ENCODE measurements at places on chromosomes 2 and 18. TPM values are rescaled to one million over a fixed set of nuclear protein-coding genes. Genes with fewer than 3 reads are reported as not detected.

- no peak for DNase-seq
Measured at GRCh38 chr2:152298754-152299153, 36.2 kb upstream of the FMNL2 start.

DNA sequence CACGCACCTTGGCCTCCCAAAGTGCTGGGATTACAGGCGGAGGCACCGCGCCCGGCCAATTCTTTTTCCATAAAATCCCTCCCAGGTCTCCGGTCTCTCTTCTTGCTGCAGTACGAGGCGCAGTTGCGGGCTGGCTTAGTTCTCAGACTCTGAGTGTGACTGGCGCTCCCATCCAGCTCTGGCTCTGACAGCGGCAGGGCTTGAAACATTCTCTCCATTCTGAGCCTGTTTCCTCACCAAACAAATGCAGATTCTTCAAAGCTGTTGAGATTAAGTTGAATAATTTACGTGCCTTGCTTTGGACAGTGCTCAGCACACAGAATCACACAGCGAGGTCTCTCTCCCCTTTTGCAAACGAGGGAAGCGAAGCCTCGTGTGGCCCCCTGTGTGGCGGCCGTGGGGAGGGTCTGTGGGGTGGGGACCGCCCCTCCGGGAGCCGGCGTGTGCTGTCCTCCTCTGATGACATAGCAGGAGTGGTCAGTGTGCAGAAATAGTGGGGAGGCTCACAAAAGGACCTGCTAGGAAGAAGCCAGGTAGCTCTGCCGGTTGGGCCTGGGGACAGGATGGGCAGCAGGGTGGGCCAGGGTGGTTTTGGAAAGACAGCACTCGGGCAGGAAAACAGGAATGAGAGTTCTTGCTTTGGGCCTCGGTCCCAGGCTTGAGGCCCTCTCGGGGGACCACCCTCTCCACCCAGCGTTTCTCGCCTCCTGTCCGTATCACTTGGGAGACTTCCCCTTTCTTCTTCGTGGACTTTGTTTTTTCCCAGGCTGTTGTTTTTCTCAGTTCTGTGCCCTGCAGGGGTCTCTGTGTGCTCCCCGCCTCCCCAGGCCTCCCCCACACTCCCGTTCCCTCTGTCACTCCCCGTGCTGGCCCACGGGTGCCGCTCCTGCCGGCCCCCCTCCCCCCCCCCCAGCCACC is 75.0 kb downstream of the KCNG2 start:
- no peak for DNase-seq

Gene WNT6
- not detected for polyA plus RNA-seq

GRCh38 chr18:50399582-50399981 is 24.7 kb downstream of the SKA1 start:
- DNase-seq = no peak

DNA sequence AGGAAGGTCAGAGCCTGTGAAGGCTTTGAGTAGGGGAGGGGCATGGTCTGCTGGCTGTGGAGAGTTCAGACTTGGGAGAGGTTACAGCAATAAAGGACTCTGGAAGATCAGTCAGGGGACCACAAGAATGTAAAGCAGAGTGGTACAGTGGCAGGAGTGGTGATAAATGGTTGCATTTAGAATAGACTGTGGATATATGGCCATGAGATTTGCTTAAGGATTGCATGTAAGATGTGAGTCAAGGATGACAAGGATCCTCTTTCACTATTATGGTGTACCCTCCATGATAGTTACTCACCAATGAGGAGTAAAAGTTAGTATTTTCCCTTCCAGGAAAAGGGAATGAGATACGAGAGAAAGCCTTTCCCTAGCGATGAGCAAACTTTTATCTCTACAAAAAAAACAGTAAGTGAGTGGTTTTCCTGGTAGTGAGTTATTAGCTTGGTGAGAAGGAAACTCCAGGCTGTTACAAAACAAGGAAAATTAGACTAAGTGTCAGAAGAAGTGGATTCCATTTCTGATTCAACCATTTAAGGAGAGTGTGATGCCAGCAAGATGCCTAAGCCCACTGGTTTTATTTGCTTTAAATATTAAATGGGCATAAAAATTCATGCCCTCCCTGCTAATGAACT is 818.0 kb upstream of the ACVR2A start:
- DNase-seq = no peak

GRCh38 chr2:10226038-10226724 is 76.5 kb upstream of the HPCAL1 start:
- DNase-seq = no peak

Gene GKN1
- polyA plus RNA-seq = not detected

GRCh38 chr2:18153741-18154140 is 275.3 kb downstream of the KCNS3 start:
- DNase-seq = no peak

DNA sequence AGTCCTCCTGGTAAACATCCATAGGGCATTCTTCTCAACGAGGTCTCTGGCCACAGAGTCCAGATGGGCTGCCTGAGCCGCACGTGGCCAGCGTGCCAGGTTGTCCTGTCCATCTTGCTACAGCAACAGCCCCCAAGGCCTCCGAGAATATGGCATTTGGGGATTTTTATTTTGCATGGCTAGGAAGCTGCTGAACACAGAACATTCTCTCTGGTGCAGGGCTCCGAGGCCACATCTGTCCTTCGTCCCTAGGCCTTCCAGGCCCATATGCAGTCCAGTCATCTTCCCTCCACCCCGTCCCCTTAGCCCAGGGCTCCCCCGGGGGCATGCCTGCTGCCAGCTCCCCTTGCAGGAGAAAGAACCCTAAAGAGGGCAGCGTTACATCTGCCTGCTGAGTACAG is 2.3 kb downstream of the HDAC4 start:
- DNase-seq = no peak

GRCh38 chr2:201378496-201379397 is 21.6 kb upstream of the FLACC1 start:
- no peak for DNase-seq

DNA sequence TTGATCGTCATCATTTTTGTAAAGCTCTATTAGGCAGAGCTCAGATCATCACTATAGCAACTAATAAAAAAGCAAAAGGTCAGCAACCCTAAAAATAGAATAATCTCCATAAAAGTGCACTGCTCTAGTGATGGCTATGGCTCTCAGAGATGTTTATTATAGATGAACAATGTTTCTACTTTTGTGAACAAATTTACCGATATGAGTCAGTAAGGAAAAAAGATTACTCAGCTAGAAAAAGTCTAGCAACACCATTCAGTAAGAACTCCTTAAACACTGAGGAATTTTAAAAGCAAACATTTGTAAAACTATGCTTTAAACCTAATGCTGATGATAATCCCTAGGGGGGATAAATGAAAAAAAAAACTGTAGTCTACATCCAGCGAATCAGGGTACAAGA is 69.6 kb downstream of the ACVR1C start:
- DNase-seq = no peak

DNA sequence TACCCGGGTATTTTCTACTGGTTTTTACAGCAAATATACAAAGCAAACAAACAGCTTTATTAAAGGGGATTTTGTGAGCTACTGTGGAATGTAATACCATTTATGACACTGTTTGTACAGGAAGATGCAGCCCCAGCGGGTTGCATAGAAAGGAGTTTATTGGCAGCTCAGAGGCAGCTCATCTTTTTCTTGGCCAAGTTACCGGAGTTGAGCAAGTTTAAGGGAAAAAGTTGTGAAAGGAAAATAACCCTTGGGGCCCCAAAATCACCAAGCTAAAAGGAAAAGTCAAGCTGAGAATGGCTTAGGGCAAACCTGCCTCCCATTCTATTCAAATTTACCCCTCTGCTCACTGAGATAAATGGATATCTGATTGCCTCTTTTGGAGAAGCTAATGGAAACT is 60.8 kb downstream of the MOB4 start:
- no peak for DNase-seq

DNA sequence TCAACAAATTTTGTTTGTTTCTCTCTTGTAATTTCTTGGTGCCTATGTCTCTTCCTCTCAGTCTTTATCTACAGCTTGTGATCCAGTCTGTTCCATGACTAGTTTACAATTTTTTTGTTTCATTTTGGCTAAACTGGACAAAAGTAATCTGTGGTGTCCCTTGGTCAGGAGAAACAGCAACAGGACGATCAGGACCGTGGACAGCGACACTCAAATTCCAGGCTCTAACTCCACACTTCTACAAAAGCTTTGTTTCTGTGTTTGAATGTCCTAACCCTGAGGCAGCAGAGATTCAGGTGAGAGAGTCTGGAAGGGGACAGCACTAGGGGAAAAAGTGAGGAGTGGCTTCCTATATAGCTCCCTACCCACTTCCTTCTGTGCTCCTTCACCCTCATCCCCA is 593.3 kb upstream of the FANCL start:
- no peak for DNase-seq

GRCh38 chr2:64434039-64434657 is 19.8 kb upstream of the LGALSL start:
- no peak for DNase-seq

DNA sequence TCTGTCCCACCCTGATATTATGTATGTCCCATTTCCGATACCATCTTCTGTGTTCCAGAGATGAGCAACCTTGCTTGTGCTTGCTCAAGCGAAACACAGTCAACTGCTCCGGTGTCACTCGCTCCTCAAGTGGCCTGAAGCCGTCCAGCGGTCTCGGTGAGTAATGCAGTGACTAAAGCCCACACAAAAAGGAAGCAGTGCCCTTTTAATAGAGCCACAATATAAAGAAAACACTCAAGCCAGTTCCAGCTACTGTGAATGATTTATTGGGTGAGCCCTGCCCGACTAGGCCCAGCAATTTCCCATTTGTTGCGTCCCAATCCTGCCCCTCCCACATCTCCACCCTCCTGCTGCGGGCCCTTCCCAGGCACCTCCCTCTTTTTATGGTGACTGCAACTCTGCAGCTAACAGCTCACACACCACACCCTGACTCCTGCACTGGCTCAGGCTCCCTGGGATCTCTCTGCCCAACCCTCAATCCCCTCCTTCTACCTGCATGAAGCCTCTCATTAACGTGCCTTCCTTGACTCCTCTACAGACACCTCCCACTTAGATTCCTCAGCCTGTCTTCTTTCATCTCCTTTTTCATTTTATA is 44.2 kb upstream of the DSC1 start:
- DNase-seq = no peak

Gene SPC25
- not detected for polyA plus RNA-seq

Gene LCT
- polyA plus RNA-seq = not detected

Gene VWC2L
- polyA plus RNA-seq = not detected

DNA sequence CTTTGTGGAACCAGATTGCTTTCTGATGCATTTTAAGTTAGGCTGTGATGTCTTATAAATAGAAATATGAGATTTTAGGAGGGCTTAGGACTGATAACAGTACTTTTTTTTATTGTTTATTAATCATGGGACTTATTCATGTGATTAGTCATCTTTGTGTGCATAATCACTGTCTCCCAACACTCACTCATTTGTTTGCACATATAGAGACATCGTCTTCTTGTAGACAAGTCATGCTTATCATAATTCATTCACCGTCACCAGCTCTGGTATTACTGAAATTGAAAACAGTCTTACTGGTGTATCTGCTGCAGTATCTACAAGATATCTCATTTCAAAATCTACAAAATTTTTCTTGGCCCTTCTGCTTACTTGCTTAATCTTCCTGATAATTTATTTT is 45.8 kb downstream of the WDR7 start:
- DNase-seq = no peak

Gene ANO7
- polyA plus RNA-seq = not detected

GRCh38 chr18:24731981-24732380 is 271.5 kb downstream of the HRH4 start:
- DNase-seq = no peak

DNA sequence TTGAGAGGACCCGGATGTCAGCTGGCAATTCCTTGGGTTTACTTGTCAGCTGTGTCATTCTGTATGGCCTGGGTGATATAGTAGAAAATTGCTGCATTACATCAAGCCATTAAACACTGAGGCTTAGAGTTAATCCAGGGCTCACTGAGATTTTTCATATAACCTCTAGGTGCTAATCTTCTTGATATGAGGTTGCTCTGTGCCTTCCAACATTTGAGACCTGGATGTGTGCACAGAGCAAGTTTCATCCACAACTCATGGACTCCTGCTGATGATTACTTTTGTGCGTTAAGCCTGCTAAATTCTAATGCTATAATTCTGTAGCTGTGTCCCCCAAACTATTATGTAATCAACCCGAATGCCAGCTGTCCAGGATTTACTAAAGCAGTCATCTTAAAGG is 178.4 kb upstream of the CDH20 start:
- DNase-seq = no peak

DNA sequence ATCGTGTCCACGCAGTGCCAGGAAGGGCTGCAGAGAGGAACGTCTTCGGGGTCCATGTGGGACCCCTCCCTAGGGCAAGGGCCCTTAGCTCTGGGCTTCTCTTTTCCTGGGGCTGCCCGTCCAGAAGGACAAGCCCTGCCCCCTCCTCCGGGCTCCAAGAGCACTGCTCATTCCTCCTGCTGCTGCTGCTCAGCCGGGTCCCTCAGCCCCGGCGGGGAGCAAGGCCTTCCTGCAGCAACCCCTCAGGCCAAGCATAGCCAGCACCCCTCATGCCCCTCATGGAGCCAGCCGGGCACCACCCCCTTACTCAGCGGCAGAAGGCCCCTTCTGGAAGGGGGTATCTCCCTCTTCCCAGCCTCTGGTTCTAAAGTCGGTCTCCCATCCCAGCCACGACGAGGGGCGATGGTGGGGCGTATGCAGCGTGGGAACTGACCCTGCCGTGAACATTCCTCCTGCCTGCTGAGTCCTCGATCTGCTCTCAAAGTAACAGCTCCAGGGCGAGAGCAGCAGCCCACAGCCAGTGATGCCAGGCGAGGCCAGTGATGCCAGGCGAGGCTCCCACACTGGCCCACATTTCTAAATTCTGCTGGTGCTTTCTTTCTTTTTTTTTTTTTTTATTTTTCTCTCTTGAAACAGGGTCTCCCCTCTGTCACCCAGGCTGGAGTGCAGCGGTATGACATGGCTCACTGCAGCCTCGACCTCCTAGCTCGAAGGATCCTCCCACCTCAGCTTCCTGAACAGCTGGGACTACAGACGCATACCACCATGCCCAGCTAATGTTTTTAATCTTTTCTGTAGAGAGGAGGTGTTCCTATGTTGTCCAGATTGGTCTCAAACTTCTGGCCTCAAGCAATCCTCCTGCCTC is 99.7 kb downstream of the HDAC4 start:
- DNase-seq = no peak

Gene IL18RAP
- not detected for polyA plus RNA-seq

Gene THAP4
- polyA plus RNA-seq = 29.9 TPM

Gene GAREM1
- not detected for polyA plus RNA-seq

DNA sequence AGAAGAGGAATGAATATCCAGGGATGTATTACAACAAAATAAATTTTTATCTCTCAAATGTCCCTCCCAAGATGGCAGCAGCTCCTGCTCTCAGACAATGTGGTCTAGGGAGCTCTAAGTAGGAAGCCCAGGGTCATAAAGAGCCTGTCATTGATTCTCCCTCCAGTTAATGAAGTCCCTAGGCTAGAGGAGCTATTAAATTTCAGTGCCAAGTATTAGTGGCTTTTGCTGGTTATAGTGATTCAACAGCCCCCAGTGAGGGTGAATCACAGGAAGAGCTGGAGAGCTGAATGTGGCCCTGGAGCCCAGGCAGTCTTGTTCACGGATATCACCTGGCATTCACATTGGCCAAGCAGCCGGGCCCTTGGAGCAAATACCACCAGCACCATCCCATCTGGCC is 109.8 kb upstream of the YPEL5 start:
- no peak for DNase-seq

Gene MATN3
- polyA plus RNA-seq = not detected

- no peak for DNase-seq
Measured at GRCh38 chr18:44423814-44424644, 256.7 kb upstream of the SETBP1 start.

GRCh38 chr2:15566912-15567311 is 5.8 kb upstream of the NBAS start:
- DNase-seq = no peak

All from naive B cell (primary cell).